NCI-H1048 (cell line): ENCODE measurements at places on chromosomes 7 and 10.

GRCh38 chr7:88670536-88670935, 89.0 kb upstream of the ZNF804B start:
- DNase-seq, result no peak

GRCh38 chr10:130929422-130930325, 381.8 kb downstream of the TCERG1L start:
- DNase-seq, result no peak

GRCh38 chr10:62529396-62529795, 155.2 kb downstream of the ZNF365 start:
- DNase-seq, result no peak

DNA sequence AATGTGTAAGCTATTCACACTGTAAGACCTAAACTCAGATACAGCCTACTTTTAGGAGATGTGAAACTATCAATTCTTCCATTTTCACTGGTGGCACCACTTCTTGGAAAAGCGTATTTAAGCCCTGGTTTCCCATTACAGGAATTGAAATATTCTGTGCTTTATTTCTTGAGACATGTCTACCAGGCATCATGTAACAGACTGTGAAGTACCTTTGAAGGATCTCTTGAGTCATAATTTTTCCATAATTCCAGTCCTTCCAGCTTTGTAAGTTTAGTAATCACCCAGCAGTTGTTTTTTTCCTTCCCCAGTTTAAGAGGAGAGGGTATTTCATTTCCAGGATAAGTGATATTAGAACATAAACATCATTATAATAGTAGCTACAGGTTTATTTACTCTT, 186.0 kb upstream of the PRPS1L1 start:
- DNase-seq, result no peak

DNA sequence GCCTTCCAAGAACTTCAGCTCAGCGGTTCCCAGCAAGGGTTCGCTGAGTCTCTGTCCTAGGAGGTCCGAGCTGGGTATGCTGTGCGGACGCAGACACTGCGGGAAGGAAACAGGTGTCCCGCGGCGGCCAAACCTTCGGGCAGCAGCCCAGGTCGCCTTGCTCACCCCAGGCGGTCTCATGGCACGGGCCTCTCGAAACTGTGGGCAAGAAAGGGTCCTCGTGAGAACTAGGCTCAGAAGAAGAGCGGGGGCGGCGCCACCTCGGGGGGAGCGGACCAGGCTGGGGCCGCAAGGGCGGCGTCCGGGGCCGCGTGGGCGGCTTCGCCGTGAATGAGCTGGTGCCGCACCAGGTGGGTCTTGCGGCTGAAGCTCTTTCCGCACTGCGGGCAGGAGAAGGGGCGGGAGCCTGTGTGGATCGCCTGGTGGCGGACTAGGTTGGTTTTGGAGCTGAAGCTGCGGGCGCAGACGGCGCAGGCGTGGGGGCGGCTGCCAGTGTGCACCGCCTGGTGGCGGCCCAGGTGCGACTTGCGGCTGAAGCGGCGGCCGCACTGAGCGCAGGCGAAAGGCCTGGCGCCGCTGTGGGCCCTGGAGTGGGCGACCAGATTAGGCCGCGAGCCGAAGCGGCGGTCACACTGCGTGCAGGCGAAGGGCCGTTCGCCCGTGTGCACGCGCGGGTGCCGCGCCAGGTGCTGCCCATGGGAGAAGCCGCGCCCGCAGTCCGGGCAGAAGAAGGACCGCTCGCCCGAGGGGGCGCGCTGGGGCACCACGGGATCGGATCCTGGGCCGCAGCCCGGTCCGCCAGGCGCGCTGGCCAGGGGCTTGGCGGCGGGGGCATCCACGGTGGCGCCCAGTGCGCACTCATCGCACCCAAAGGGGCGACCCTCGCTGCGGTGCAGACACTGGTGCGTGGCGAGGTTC, 8.6 kb downstream of the ZNF467 start:
- no peak for DNase-seq

DNA sequence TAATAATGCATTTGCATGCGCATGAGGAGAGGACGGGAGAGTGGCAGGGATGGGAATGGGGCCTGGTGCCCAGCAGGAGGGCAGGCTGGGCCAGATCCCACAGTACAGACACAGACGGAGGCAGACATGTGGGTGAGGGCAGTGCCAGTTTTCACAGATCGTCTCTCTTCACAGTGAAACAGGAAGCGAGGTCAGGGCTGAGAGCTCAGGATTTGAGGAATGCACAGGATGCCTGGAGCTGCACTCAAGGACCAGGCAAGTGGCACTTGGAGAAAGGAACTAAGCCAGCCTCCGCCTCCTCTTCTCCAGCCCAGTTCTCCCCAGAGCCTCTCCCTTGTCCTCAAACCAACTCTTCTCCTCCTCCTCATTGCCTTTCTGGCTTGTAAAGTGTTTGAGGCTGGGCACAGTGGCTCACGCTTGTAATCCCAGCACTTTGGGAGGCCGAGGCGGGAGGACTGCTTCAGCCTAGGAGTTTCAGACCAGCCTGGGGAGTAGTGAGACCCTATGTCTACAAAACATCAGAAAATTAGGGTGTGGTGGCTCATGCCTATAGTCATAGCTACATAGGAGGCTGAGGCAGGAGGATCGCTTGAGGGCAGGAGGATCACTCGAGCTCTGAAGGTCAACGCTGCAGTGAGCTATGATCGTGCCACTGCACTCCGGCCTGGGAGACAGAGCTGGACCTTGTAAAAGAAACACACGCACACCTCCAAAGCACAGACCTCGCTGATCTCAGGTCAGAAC, 115.2 kb downstream of the HIP1 start:
- no peak for DNase-seq
